ENCODE measurements at places on chromosomes 16 and 17. TPM values are rescaled to one million over a fixed set of nuclear protein-coding genes. Genes with fewer than 3 reads are reported as not detected.

The KRT12 gene
- not detected for total RNA-seq

The PRR15L gene
- total RNA-seq: not detected

The P2RX5 gene
- 1.0 TPM for total RNA-seq

The NATD1 gene
- total RNA-seq: 3.2 TPM

The DOC2A gene
- total RNA-seq: 0.30 TPM

All from bronchus fibroblast of lung (primary cell).